ENCODE measurements at places on chromosomes 7 and 10. TPM values are rescaled to one million over a fixed set of nuclear protein-coding genes. Genes with fewer than 3 reads are reported as not detected.

DNA sequence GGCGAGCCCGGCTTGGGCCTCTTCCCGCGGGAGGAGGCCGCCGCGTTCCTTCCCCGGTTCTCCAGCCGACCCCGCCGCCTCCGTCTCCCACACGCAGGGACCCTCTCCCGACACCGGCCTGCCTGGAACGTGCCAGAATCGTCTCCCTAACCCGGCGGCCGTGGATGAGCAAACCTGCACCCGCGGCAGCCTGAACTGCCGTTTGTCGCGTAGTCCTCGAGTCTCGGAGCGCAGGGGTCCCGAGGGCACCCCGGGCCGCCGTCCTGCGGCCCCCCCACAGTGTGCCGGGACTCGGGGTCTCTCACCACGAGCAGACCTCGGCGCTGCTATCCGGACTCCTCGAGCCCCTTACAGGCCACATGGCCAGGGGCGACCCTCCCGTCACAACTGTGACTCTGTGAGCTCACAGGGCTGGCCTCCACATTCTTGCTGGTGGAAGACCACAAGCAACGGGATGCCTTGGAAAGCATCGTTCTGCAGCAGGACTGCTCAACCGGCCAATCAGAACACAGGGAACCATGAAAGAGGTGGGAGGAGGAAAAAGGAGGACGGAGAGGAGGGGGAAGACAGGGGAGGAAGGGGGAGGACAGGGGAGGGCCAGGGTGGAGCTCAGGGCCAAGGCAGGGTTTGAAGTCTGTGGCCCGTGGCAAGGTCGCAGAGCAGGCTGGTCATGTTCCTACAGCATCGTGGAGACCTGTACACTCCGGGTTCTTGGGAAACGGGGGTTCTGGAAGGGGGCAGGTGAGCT lies 276.9 kb downstream of the DNAJB6 start:
- DNase-seq, result no peak

GRCh38 chr10:29009464-29009863 lies 279.4 kb upstream of the LYZL1 start:
- DNase-seq, result no peak

Gene NAPEPLD
- polyA plus RNA-seq, result 32.8 TPM

Gene ATG9B
- polyA plus RNA-seq, result 0.65 TPM

DNA sequence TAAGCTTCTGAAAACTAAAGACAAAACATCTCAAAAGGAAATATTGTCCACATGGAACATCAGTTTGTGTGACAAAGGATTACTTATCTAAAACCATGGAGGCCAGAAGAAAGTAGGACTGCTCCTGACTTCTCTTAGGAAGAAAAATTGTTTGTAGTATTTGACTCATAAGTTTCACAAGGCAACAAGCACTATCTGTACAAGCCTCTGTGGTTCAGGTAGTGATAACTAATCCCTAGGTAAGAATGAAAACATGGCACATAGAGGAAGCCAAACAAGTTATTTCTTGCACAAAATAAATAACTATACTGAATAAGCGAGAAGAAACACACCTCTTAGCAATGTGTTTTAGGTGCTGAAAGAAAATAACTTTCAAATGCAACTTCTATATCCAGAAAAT lies 30.3 kb downstream of the TFPI2 start:
- DNase-seq, result no peak

Gene BMPER
- polyA plus RNA-seq, result 12.9 TPM

DNA sequence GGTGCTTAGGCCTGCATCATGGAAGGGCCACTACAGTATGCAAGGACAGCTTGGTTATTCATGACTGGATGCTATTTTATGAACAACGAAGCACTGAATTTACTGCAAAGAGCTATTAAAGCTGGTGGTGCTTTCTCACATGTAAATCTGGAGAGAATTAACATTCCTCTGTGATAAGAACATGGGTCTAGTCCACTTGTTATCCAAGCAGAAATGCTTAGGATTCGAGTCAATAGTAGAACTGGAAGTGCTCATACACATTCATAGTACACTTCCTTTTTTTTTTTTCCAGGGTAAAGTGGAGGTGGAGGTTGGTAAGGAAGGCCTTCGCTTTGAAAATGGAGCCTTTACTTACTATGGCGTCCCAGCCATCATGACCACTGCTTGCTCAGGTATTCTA lies 35.0 kb downstream of the CNNM1 start:
- no peak for DNase-seq

DNA sequence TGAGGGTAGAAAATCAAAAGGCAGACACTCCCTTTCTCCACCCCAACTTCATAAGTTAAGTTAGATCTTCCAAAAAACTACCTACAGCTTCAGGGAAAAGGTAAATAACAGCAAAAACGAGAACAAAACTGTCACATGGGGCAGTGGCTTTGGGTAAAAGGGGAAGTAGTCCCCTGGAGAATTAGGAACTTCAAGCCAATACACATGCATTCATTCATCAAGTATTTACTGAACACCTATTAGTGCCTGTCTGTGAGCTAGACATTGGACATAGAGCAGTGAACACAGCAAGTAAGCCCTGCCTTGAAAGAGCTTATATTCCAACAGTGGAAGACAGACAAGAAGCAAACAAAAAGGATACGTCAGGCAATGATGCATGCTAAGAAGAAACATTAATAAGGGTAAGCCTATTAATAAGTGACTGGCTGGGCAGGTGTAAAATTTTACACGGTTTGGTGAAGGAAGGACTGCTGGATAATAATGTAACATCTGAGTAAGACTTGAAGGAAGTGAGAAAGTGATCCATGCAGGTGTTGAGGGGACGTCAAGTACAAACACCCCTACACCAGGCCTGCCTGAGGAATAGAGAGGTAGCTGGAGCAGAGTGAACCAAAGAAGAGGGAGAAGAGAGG lies 69.6 kb upstream of the RAPGEF5 start:
- DNase-seq, result no peak

Gene ITGA8
- polyA plus RNA-seq, result 43.1 TPM

DNA sequence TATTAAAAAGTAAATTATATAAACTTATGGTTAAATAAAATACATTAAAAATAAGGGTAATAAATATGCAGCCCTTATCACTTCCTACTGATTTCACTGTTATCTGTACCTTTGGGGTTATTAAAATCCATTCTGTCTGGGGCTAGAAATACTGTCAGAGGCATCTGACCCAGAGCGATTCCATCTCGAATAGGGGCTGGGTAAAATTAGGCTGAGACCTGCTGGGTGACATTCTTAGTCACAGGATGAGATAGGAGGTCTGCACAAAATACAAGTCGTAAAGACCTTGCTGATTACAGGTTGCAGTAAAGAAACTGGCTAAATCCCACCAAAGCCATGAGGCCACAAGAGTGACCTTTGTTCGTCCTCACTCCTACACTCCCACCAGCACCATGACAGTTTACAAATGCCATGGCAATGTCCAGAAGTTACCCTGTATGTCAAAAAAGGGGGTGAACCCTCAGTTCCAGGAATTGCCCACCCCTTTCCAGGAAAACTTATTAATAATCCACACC lies 77.6 kb downstream of the COBL start:
- DNase-seq, result no peak

Gene NUTM2A
- 2.0 TPM for polyA plus RNA-seq

Gene ASB10
- not detected for polyA plus RNA-seq

GRCh38 chr10:48536916-48537890 lies 67.7 kb downstream of the ARHGAP22 start:
- no peak for DNase-seq

Gene CCDC3
- polyA plus RNA-seq, result 14.9 TPM

GRCh38 chr7:154832557-154833138 lies 170.3 kb downstream of the PAXIP1 start:
- no peak for DNase-seq

- no peak for DNase-seq
Observed at GRCh38 chr7:73715648-73716317, 3.7 kb downstream of the STX1A start.

DNA sequence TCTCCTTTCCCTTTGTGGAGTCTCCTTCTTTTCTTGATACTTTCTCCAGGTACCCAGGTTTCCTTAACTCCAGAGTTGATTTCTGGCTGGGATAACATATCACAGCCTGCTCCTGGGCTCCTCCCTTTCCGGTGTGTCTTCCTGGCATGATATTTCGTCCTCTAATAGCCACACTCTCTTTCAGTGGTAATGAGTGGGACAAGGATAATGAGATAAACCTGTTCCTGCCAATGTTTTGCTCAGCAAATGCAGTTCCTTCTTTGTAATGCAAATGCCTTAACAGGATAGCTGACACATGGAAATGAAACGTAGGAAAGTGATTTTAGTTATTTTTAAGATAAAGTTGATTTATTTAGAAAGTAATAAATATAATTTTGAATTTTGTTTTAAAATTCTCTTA lies 168.6 kb downstream of the NRP1 start:
- no peak for DNase-seq

DNA sequence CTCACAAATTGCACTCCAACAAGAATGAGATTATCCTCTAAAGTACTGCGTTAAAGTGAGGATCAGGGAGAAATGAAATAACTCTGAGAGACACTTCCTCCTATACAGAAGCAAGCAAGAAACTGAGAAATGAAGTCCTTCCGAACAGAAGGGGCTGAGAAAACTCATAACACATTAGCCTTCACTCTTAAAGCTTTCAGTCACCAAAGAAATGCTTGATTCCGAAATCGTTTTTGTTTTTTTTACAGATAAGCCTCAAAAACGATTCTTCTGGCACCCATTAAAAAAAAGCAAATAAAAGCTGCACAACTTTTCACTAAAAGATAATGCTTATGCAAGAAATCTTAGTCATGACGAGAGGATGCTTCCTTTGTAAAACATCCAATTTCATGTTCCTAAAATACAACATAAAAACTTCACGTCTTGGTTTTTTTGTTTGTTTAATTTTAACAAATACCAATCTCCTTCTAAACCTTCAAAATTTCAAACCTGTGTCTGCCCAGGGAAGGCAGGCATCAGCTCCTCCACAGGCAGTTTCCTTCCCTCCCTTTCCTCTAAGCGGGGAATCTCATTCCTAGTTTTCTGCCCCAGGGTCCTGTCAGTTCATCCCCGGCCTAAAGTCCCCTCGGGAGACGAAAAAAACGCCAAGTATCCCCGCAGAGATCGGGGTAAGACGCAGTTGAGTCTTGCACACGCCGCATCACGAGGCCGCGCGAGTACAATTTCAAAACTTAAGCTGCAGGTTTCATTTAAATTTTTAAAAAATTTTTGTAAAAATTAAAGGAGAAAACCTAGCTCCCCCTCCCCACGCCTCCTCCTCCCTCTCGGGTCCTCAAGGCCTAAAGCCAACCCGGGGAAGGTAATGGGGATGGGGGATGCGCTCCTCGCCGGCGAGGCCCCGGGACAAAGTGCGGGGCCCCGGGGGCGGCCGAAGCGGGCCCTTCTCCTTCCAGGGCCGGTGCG lies 1.1 kb downstream of the BAZ1B start:
- DNase-seq, result peak; percentile 3

DNA sequence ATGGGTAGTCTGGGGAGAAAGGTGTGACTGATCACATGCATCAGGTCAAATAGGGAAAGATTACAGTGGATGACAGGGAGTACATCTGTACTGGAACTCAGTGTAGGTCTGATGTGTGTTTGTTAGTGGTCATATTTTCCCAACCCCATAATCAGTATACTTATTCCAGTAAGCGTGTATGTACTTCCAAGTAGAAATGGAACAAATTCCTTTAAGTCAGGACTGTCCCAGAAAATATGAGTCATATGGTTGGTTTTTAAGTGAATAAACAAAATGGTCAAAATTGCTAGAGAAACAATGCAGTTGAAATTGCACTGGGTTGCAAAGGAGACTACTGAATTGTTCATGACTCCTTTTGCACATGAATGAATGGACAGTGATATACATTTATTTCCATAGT lies 118.8 kb upstream of the MYO3A start:
- no peak for DNase-seq

Gene RAB19
- polyA plus RNA-seq, result 3.1 TPM

DNA sequence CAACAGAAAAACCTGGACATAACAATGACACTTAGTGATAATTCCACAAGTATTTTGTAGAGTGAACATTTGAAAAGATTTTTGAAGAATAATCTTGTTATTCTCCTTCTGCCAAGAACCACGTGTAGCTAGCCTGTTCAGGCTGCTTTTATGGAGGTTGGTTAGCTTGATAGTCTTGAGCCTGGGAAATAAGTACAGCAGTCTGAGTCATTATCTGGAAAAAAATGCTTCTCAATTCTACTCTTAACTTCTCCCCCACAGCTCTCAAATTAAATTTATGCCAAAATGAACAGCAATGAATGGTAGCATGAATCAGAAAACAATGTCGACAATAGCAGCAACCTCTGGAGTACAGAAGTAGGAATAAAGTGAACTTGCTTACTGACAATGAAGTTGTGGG lies 63.2 kb downstream of the GPR37 start:
- DNase-seq, result no peak

GRCh38 chr10:14543046-14543903 lies 212.6 kb upstream of the FRMD4A start:
- DNase-seq, result no peak

DNA sequence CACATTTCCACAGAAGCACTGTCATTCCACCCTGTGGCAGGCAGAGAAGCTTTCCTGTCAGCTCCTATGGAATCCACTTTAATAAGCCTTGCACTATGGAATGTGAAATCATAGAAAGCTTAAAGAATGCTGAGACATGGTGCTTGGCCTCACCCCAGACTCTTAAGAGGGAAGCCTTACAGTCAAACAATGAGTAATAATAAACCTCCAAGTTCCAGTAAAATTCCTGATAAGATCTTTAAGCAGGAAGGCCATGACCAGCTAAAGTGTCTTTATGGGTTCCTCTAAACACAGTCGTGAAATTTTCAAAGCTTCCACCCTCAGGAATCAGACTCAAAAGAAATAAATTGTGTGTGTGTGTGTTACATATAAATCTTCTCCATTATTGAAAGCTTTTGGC lies 11.9 kb upstream of the TEX36 start:
- no peak for DNase-seq

GRCh38 chr7:5266191-5267028 lies 16.3 kb upstream of the SLC29A4 start:
- no peak for DNase-seq

GRCh38 chr7:158863611-158864506 lies 7.5 kb downstream of the DYNC2I1 start:
- peak; percentile 49 for DNase-seq

Gene FGL2
- 96.9 TPM for polyA plus RNA-seq

DNA sequence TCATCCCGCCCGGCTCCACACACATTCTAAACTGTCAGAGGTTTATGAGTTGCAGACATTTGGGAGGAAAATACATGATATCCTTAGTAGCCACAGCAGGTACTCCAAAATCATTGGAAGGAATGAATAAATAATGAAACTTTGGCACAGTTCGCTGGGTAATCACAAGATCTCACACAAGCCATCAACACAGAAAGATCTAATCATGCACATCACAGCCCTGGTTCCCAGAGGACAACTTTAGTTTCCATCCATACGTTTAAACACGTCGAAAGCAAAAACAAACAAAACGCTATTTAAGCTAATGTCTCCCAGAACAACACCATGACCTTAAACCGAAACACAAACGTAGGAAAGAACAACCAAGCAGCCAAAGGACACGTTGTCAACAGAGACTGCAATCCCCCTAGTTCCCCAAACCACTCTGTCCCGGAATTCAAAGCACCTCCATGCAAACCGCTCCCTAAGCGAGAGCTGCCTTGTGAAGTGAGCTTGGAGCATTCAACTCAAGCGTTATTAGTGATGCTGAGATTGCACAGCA lies 12.3 kb downstream of the SVIL start:
- DNase-seq, result no peak

Gene ETV1
- 46.0 TPM for polyA plus RNA-seq

Gene DPP6
- polyA plus RNA-seq, result 51.6 TPM

GRCh38 chr7:11427686-11428273 lies 404.2 kb downstream of the THSD7A start:
- DNase-seq, result peak; percentile 58
